ENCODE measurements at places on chromosomes 7 and 10. TPM values are rescaled to one million over a fixed set of nuclear protein-coding genes. Genes with fewer than 3 reads are reported as not detected.

Gene CXCL12
- total RNA-seq: 0.13 TPM

Gene MYL7
- not detected for total RNA-seq

Gene SUN1
- total RNA-seq: 69.3 TPM

Gene NPFFR1
- not detected for total RNA-seq

Gene MSMB
- not detected for total RNA-seq

Gene MMD2
- not detected for total RNA-seq

Gene SEMA3D
- total RNA-seq: 0.05 TPM

Gene SKIDA1
- total RNA-seq: 1.6 TPM

Gene C10orf105
- not detected for total RNA-seq

Gene PDE6C
- total RNA-seq: not detected

Gene HOXA11
- total RNA-seq: 0.67 TPM

Gene SPDYE16
- not detected for total RNA-seq

Gene AGBL3
- 1.1 TPM for total RNA-seq

Gene SHH
- total RNA-seq: 1.2 TPM
